ENCODE measurements at places on chromosomes 4 and X. TPM values are rescaled to one million over a fixed set of nuclear protein-coding genes. Genes with fewer than 3 reads are reported as not detected.

DNA sequence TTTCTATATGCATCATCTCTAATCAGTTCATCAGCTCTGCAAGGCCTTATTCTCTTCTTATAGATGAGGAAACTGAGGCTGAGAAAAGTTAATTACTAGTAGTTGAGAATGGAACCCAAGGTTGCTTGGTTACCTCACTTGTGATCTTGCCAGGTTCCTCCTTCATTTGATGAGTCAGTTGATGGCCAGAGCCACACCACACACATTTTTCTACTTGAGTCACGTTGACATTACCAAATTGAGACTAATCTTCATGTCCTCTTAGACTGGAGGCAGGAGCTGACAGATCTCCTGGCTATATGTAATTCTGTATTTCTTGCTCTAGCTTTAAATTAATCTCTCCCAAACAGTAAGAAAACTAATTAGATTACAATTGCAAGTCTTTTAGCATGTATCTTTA is 428.4 kb downstream of the AFF2 start:
- no peak overlapping the region for H3K27ac ChIP-seq
- H3K4me1 ChIP-seq = no peaks in the 10 kb centered on the region
- H3K27me3 ChIP-seq = no peaks in the 10 kb centered on the region
- no peak overlapping the region for H3K4me3 ChIP-seq

DNA sequence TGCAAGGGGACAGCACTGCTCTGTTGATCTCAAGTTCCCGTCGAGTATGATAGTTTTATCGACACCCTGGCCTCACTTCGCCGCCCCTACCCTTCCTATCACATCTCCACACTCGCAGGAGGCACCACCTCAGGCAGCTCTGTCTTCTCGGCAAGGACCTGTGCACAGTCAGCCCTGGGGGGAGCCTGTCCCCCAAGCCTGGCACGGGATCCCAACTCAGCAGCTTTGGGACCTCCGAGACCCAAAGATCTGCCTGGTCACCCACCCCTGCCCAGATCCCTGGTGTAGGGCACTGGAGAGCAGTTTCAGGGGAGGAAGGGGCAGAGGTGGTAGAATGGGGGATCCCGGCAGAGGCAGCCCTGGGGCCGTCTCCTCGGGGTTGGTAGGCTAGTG is 18.0 kb upstream of the UBA1 start:
- no peak overlapping the region for H3K27ac ChIP-seq
- no peaks in the 10 kb centered on the region for H3K27me3 ChIP-seq
- no peak for DNase-seq
- H3K4me3 ChIP-seq = no peak overlapping the region
- no peaks in the 10 kb centered on the region for H3K4me1 ChIP-seq
- peaks cover 45% of the 10 kb centered on the region for H3K36me3 ChIP-seq

DNA sequence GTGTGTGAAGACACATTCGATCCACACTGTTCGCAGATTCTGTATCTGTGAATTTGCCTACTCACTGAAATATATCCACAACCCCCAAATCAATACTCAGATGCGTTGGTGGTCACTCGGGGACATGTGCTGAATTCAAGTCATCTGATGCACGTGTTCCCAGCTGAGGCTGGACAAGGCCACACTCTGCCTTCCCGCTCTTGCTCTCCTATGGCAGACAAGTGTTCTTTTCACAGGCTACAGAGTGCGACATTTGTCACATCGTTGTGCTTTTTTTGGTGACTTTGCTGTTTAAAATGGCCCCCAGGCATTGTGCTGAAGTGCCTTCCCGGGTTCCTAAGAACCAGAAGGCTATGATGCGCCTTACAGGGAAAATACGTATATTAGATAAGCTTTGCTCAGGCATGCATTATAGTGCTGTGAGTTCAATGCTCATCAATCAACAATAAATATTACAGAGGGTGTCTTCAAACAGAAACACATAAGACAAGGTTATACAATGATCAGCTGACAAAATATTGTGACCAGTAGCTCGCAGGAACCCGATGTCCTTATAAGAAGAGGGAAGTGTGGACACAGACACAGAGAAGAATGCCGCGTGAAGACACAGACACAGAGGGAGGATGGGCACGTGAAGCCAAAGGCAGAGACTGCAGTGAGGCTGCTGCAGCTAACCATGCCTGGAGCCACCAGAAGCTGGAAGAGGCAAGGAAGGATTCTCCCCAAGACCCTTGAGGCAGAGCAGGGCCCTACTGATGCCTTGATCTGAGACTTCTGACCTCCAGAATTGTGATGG is 42.0 kb downstream of the IRF2 start:
- H3K4me1 ChIP-seq = peaks cover 5% of the 10 kb centered on the region
- DNase-seq = no peak
- H3K27me3 ChIP-seq = 0 out of 2 replicates have a peak, but pooled peaks cover 2% of the 10 kb centered on the region
- H3K27ac ChIP-seq = no peak overlapping the region
- H3K36me3 ChIP-seq = peaks cover 14% of the 10 kb centered on the region
- H3K4me3 ChIP-seq = no peak overlapping the region

JCHAIN gene
- not detected for total RNA-seq

GRCh38 chrX:68762766-68763165 is 66.1 kb upstream of the EFNB1 start:
- no peak for DNase-seq
- no peak overlapping the region for H3K27ac ChIP-seq
- H3K36me3 ChIP-seq = no peaks in the 10 kb centered on the region
- no peak overlapping the region for H3K4me3 ChIP-seq
- H3K27me3 ChIP-seq = no peaks in the 10 kb centered on the region

GRCh38 chr4:1246111-1246881 is 2.6 kb downstream of the CTBP1 start:
- peak; percentile 28 for DNase-seq
- H3K27me3 ChIP-seq = no peaks in the 10 kb centered on the region
- H3K4me1 ChIP-seq = no peaks in the 10 kb centered on the region

DNA sequence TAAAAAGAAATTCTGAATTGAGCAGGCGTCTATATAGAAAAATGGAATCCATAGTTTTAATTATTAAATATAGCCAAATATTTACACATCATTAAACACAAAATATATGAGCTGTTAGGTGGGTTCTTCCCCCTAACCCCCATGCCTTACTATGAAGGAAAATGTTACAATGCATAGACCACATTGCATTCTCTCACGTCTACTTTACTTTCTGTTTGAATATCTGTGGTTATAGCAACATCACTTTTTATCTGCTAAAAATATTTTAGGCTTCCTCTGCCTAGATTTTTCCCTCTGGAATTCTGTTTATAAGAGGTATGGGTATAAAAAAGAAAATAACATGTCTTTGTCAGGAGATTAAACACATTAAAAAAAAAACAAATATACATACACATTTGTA is 73.1 kb downstream of the MAML3 start:
- no peak overlapping the region for H3K4me3 ChIP-seq
- peaks cover 14% of the 10 kb centered on the region for H3K4me1 ChIP-seq
- no peak for DNase-seq
- no peaks in the 10 kb centered on the region for H3K27me3 ChIP-seq

NHSL2 gene
- total RNA-seq = 5.7 TPM

DNA sequence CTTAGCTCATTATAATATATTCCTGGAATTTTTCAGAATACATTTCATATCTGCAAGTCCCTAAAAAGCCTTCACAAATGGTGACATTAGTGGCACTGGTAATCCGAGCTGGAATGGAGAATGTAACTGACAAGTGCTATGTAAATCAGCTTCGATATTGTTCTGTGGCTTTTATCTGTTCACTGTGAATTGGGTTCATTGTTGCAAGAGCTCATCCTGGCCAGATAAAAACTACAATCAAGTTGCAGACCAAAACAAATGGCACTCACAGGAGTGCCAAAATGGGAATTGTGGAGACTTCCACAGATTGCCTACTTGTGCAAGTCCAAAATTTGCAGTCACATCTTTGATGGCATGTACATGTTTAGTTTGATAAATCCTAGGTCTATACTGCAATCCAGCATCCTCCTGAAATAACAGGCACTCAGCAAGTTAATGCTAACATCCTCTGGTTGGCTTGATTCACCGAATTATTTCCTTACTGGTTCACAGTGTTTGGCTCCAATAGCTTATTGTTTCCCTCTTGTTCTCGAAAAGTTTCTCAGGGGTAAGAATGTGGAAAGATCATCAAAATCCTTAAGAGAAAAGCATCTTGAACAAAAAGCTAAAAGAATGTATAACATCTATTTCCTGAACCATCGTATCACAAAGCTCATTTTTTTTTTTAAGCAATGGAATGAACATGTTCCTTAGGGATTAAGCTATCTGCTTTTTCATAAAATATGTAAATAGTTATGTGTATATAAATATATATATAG is 904.9 kb downstream of the CENPC start:
- H3K4me3 ChIP-seq = no peak overlapping the region
- H3K36me3 ChIP-seq = no peaks in the 10 kb centered on the region
- DNase-seq = no peak
- H3K27me3 ChIP-seq = no peaks in the 10 kb centered on the region
- H3K27ac ChIP-seq = no peak overlapping the region

All from H9 (cell line).